Activated CD4-positive, CD25-positive, alpha-beta regulatory T cell treated with anti-CD3 and anti-CD28 coated beads, Interleukin-2, amount 50 U/mL, for 24 hours (primary cell): ENCODE measurements at places on chromosomes 13 and 19.

DNA sequence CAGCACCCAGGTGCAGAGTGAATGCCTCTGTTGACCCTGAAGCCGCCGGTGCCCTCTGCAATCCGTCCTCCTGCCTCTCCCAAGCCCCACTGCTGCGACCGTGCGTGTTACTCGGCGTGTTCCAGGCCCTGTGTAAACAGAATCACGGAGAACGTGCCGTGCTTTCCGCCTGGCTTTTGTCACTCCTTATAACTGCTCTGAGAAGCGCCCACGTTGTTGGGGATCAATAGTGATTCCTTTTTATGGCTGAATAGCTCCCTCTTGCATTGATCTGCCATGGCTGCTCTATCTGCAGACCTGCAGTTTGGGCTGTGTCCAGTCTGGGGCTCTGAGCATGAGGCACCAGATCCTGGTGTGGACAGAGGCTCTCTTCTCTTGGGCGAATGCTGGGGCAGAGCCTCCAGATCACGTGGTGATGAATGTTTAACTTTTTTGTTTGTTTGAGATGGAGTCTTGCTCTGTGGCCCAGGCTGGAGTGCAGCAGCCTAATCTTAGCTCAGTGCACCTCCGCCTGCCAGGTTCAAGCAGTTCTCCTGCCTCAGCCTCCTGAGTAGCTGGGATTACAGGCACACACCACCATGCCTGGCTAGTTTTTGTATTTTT, 15.8 kb downstream of the ADPRHL1 start:
- no peak for ATAC-seq

DNA sequence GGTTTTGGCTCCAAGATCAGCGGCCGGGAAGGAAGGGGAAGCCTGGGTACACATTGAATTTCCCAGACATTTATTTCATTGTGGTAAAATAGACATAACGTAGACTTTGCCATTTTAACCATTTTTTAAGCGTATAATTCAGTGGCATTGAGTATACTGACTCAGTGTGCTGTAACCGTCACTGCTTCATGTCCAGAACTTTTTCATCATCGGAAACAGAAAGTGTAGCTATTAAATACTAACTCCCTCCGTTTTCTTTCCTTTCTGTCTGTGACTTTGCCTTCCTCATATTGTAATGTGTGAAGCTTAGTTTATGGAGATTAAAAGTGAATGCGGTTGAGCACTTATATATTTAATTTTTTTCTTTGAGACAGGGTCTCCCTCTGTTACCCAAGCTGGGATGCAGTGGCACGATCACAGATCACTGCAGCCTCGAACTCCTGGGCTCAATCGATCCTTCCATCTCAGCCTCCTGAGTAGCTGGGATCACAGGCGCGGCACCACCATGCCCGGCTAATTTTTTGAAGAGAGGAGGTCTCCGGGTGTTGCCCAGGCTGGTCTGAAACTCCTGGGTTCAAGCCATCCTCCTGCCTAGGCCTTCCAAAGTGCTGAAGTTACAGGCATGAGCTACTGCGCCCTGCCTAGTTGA, 1.4 kb downstream of the HNRNPM start:
- ATAC-seq = no peak

- no peak for ATAC-seq
Measured at GRCh38 chr19:44758596-44758995, 10.1 kb downstream of the BCL3 start.

- no peak for ATAC-seq
Measured at GRCh38 chr19:970695-971094, 13.4 kb upstream of the WDR18 start.

- no peak for ATAC-seq
Measured at GRCh38 chr13:61187471-61187870, 228.2 kb downstream of the PCDH20 start.

GRCh38 chr13:44407379-44407778, 33.8 kb downstream of the SERP2 start:
- ATAC-seq = no peak

- ATAC-seq = no peak
Measured at GRCh38 chr13:40235160-40235796, 431.2 kb downstream of the FOXO1 start.

DNA sequence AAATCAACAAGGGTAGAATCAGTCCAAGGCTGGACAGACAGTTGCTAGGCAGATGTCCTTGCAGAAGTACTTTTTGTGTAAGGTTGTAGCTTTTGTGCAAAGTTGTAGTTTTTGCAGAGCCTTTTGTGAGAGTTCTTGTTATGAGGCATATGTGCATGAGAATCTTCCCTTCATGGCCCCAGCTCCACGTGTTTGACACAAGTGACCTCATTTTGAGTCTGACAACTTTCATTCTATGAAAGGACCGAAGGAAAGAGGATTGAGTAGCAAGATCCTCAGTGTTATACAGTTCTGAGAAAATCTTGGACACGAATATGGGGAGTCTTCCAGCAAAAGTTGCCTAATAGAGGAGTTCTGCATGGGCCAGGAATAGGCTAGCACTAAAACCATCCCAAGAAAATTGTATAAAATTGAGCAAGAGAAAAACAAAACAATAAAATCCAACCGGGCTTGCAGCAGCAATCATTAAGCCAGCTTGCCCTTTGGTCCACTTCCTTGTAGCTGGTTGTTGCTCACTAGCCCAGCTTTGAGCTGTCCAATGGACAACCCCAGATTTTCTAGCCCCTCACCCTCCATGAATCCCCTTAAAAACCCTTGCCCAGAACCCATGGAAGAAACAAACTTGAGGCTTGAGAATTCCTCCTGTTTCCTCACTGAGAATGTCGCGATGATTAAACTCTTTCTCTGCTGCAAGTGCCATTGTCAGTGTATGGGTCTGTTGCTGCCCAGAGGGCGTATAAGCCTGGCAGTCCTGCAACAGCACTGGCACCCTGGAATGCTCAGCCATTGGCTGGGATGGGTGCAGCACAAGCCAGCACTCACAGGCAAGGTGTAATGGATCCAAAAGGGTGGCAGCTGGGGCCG, 6.5 kb downstream of the EPSTI1 start:
- no peak for ATAC-seq
